CD14-positive monocyte (primary cell): ENCODE measurements at places on chromosomes 13 and 19. TPM values are rescaled to one million over a fixed set of nuclear protein-coding genes. Genes with fewer than 3 reads are reported as not detected.

DZIP1 gene
- not detected in 2 replicates for polyA plus RNA-seq

ACER1 gene
- not detected in 2 replicates for polyA plus RNA-seq

DPF1 gene
- not detected for polyA plus RNA-seq

SPACA4 gene
- not detected for polyA plus RNA-seq

PRR36 gene
- polyA plus RNA-seq: not detected

CLDN10 gene
- not detected for polyA plus RNA-seq

SYNGR4 gene
- polyA plus RNA-seq: not detected

SULT2A1 gene
- not detected for polyA plus RNA-seq

DNA sequence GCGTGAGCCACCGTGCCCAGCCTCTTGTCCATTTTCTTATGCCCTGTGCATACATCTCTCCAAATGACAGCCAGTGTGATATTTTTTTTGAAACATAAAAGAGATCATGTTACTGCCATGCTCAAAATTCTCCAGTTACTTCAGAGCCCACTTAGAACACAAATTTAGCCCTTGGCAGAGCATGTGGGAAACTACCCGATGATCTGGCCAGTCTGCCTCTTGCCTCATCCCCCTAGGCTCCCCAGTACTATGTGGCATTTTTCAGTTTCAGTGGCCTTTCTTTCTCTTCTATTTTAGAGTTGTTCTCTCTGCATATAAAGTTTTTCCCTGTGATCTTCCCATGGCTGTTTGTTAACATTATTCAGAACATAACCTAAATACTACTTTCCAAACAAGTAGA is 323.0 kb downstream of the GPC5 start:
- no peaks in the 10 kb centered on the region for H3K27me3 ChIP-seq
- no peak for DNase-seq
- no peak overlapping the region for H3K27ac ChIP-seq

DNA sequence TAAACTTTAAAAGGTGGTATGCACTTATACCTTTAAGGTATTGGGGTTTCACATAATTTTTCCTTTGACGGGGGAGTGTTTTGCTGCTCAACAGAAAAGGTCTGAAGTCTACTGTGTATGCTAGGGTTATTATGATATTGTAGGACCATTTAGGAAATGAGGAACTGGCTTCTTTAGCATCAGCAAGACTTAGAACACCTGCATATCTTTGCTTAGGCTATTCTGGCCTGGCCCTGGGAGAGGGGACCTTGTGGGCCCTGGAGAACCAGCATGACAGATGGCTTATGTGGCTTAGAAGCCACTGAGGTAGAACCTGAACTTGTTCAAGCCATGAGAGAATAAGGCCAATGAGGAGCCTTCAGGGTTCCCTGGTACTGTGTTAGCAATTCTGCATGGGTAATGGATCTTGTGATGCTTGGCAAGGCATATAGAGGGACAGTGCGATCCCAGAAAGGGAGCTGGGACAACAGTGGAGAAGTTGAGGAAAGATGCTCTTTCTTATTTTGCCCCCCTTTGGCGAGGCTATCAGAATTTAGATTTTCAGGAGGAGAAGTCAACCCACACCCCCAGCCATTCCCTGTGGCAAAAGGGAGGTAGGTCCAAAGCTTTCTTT is 4.3 kb downstream of the RGCC start:
- H3K4me3 ChIP-seq: no peak overlapping the region
- no peaks in the 10 kb centered on the region for H3K27me3 ChIP-seq
- H3K27ac ChIP-seq: no peak overlapping the region
- H3K4me1 ChIP-seq: peaks cover 78% of the 10 kb centered on the region

DNA sequence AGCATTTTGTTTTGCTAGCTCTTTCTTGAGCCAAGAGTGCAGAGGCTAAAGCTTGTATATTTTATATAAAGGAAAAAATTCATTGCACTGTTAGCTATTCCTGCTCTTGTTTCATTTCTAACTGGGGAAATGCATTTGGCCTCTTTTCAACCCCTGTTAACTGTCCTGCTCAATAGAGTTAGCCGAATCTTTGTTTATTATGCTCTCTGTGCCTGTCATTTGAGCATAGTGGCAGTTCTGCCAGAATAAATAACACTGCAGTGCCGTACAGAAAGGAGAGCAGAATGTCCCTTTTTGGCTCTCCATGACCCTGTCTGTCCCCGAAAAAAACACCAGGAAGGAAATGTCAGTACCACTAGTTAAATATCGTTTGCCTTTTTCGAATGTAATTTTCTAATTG is 350.8 kb downstream of the MYO16 start:
- H3K27me3 ChIP-seq: no peaks in the 10 kb centered on the region
- H3K27ac ChIP-seq: no peak overlapping the region
- no peaks in the 10 kb centered on the region for H3K4me1 ChIP-seq
- no peak overlapping the region for H3K4me3 ChIP-seq
- H3K36me3 ChIP-seq: no peaks in the 10 kb centered on the region

DNA sequence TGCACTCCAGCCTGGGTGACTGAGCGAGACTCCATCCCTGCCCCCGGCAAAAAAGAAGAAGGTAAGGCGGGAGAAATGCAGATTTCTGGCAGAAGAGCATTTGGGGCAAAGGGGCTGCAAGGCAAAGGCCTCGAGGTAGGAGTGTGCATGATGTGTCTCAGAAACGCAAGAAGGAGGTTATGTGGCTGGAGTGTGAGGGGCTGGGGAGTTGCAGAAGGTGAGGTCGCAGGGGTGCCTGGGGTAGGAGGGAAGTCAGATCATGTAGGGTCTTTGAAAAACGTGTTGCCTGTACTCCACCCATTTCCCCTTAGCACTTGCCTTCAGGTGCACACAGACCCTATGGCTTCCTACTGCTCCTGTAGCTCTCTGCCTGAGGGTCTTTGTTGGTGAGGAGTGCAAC is 29.9 kb downstream of the KCTD15 start:
- no peaks in the 10 kb centered on the region for H3K27me3 ChIP-seq
- no peak overlapping the region for H3K27ac ChIP-seq
- H3K4me1 ChIP-seq: peaks cover 7% of the 10 kb centered on the region
- DNase-seq: no peak
- H3K4me3 ChIP-seq: no peak overlapping the region

DNA sequence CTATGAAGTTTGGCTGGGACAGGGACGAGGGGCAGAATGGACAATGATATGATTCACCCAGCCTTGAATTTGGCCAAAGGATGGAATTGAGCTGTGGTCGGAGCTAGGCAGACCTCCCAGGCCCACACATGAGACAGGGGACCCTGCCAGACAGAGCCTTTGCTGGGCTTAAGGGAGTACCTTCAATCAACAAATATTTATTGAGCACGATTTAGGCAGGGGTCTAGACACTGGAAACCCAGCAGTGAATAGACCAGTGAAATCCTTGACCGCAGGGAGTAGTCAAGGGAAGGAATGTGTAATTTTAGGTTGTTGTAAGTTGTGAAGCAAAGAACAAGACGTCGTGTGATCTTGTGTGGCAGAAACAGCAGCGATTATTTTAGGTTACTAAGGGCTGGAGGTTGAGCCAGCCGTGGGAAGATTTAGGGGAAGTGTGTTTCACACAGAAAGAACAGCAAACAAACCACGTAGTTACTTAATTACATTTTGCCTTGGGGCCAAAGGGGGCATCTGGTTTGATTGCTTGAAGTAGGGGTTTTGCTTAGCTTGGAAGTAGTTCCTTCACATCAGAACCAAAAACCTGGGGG is 16.9 kb upstream of the AP1M2 start:
- peak; percentile 64 for DNase-seq
- H3K4me3 ChIP-seq: peak overlapping the region; percentile 92
- H3K27me3 ChIP-seq: no peaks in the 10 kb centered on the region
- peaks cover 33% of the 10 kb centered on the region for H3K4me1 ChIP-seq
- peak overlapping the region; percentile 79 for H3K27ac ChIP-seq

GRCh38 chr19:12665671-12666264 is 774 bp downstream of the MAN2B1 start:
- peak overlapping the region; percentile 76 for H3K27ac ChIP-seq
- peaks cover 39% of the 10 kb centered on the region for H3K36me3 ChIP-seq

GRCh38 chr13:94327318-94327717 is 152.2 kb downstream of the DCT start:
- no peaks in the 10 kb centered on the region for H3K36me3 ChIP-seq
- no peak for DNase-seq
- H3K27ac ChIP-seq: no peak overlapping the region
- no peaks in the 10 kb centered on the region for H3K27me3 ChIP-seq
- H3K4me3 ChIP-seq: no peak overlapping the region

DNA sequence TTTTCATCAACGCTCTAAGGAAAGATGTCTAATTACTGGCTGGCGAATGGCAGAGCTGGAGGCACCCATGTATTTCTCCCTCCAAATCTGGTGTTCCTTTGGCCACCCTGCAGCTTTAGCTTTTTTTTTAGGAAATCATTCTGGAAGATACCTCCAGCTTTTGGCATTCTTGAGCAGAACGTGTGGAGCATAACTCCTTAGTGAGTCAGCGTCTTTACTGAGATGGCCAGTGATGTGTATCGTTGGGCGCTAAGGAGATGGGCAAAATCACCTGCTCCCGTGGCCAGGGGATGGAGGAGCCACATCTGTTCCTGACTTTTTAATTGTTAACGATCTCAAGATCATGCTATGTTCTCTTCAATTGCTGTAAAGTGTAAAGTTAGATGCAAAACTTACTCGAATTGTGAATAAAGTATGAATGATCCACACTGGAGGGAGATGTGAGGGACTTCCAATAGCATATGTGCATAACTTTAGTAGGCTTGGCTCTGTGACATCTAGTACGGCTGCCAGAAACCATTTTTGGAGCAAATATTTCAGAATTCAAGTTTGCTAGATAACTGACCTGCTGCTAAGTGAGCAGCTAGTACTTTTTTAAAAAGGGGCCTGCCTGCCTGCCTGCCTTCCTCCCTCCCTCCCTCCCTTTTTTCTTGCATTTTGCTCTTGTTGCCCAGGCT is 24.4 kb upstream of the C1QTNF9 start:
- no peak overlapping the region for H3K27ac ChIP-seq
- peaks cover 51% of the 10 kb centered on the region for H3K4me1 ChIP-seq
- H3K27me3 ChIP-seq: no peaks in the 10 kb centered on the region
- no peak overlapping the region for H3K4me3 ChIP-seq

DNA sequence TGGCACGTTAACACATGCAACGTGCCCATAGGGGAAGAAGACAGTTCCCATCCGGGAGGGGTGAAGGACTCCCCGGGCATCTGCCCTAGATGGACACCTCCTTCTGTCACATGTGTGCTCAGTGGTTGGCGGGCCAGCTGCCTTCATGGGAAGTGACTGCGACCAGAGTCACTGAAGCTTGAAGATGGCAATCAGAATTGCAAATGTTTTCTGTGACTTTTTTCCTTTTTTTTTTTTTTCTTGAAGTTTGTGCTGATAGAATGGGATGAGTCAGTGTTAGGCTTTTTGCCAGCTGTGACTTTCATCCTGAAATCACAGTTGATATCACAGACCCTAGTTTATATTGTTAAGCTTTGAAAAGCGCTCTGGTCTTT is 109.2 kb upstream of the MCF2L start:
- no peak overlapping the region for H3K4me3 ChIP-seq
- H3K27me3 ChIP-seq: no peaks in the 10 kb centered on the region
- no peak for DNase-seq
- H3K4me1 ChIP-seq: no peaks in the 10 kb centered on the region
- H3K36me3 ChIP-seq: peaks cover 89% of the 10 kb centered on the region

DNA sequence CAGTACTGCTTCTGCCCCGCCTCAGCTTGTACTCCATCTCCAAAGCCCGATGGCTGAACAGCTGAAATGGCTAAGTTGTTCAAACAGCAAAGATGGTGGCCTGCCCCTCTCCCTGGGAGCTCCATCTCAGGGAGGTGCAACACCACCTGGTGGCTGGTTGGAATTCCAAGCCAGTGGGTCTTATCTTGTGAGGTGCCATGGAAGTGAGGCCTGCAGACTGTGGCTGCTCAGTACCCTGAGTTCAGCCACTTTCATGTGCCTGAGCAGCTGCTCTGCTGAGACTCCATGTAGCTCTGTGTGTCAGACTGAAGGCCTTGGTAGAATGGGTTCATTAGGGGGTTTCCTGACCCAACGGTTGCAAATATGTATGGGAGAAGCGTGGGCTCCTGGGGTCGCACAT is 67.3 kb upstream of the SPRY2 start:
- H3K27me3 ChIP-seq: no peaks in the 10 kb centered on the region
- DNase-seq: no peak
- H3K36me3 ChIP-seq: no peaks in the 10 kb centered on the region
- H3K4me1 ChIP-seq: no peaks in the 10 kb centered on the region
- H3K4me3 ChIP-seq: no peak overlapping the region
- H3K27ac ChIP-seq: no peak overlapping the region
